Thyroid gland (tissue), 4 donors: ENCODE measurements at places on chromosomes 2 and 18. TPM values are rescaled to one million over a fixed set of nuclear protein-coding genes. Genes with fewer than 3 reads are reported as not detected.

Gene KCNE4
- 7.8 TPM for total RNA-seq

Gene CHRNA1
- total RNA-seq: not detected

Gene COL5A2
- 16.3 TPM for total RNA-seq

Gene PDE11A
- total RNA-seq: 4.0 TPM
